Breast epithelium (tissue), 4 donors: ENCODE measurements at places on chromosomes 16 and 17.
A peak's percentile ranks its signal among the peaks of the same experiment; 100 is the strongest.

DNA sequence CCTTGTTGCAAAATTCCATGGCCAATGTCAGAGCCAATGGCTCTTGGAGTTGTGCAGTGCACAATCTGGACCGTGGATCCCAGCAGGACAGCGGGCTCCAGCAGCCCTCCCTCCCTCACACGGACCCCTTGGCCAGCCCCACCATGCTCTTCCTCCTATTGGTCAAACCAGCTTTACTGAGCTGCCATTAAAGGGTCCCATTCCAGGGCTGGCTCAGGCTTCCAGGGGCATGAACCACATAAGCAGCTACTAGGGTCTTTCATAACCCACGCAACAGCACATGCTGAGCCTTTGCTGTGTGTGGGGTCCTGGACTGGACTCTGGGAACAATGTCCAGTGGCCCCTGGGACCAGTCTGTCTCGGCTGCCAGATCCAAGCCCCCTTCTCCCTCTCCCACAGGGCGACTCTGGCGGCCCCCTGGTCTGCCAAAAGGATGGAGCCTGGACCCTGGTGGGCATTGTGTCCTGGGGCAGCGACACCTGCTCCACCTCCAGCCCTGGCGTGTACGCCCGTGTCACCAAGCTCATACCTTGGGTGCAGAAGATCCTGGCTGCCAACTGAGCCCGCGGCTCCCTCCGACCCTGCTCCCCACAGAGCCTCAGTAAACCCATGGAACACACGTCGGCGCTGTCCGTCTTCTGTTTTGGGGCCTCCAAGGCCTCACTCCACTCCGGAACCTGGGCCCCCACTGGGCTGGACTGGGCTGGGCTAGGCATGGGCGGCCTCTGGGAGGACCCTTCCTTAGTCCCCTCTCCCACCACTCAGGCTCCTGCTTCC is 5.7 kb downstream of the CTRB1 start:
- no peak for DNase-seq

- DNase-seq, result no peak
Measured at GRCh38 chr17:78176548-78177025, 8.2 kb downstream of the SYNGR2 start.

GRCh38 chr17:59492091-59492451 is 73.3 kb upstream of the DHX40 start:
- DNase-seq, result no peak

DNA sequence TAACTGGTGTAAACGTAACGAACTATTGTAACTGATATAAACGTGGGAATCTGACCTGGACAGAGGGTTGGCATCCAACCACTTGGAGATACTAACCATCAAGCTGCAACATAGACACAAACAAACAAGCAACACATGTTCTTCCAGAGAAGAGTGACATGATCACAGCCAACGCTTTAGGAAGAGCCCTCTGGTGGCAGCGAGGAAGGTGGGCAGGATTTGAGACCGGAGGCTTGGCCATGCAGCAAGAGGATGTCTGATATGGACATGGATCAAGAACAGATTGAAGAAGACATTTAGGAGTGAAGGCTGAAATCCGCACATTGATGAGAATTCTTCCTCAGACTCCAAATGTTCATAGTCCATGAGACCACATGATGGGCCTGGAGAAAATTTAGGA is 40.3 kb upstream of the TNRC6A start:
- no peak for DNase-seq

DNA sequence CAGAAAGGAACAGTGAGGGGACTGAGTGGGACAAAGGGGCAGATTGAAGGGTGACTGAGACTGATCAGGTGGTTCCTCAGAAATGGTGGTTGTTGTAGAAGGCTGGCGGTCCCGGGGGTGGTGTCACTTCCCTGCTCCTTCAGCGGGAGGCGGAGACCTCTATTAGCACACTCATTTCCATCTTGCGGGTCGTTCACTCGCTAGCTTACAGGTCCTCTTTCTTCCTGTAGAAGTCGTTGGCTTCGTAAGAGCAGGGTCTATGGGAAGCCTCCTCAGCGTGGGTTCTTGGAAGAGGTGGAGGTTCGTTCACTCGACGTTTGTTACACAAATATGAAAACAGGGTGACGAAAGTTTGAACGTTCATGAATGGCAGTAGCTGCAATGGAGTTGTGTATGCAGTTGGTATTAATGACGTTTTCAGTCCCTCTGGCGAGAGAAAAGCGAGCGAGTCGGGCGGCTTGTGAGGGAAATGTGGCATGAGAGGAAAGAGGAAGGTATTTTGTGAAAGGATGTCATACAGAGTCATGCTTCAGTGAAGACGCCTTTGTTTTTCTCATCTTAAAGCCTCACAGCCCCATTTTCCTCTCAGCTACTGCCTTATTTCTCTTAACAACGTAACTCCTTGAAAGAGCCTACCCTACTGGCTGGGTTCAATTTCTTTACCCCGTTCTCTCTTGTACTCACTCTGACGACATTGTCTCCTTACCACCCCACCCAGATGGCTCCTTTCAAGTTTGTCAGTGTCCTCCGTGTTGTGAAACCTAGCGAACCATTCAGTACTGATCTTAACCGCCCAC is 667 bp downstream of the EFCAB13 start:
- DNase-seq, result peak; percentile 66

- DNase-seq, result no peak
Measured at GRCh38 chr17:2178798-2179501, 124.0 kb downstream of the HIC1 start.

DNA sequence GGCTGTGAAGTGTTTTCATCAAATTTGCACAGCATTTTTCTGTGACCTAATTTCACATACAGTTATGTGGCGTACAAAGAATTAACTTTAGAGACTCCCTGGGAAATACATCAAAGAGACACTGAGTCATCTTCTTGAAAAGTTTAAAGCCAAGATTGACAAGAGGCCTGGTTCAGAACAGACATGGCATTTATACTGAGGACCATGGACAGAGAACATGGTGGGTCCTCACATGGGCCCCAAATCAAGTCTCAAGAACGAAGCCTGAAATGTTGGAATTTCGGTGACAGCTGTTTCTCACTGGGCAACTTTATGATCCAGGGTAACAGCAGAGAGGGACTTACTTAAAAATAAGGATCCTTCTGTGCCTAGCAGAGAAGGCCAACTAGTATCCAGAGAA is 311.5 kb upstream of the KCNJ16 start:
- no peak for DNase-seq

DNA sequence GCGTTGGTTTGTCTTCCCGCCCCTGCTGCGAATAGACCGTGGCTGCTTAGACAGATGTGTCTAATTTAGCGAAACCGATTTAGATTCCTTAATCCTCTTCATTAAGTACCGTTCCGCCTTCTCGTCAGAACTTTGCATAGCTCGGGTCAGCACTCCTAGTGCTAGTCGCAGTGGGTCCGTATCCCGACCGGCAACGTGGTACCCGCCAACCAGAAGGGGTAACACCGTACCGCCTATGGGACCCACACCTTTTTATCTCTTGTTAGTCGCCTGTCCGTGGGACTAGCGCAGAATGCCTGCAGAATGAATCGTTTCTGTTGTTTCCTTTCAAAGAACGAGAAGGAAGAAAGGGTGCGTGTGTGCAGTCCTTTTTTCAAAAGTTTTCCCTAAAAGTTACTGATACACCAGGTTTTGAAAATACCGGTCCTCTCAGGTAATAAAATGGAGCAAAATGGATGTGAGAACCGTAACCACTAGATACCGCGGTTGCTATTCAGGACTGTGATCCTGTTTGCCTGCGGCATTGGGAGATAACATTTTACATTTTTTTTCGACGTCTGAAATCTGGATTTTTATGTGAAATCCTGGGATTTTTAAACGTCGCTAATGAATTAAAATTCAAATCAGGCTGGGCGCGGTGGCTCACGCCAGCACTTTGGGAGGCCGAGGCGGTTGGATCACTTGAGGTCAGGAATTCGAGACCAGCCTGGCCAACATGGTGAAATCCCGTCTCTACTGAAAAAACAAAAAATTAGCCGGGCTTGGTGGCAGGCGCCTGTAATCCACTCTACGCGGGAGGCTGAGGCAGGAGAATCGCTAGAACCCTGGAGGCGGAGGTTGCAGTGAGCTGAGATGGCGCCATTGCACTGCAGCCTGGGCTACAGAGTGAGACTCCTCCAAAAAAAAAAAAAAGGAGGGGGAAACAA is 998 bp upstream of the SRSF1 start:
- no peak for DNase-seq

DNA sequence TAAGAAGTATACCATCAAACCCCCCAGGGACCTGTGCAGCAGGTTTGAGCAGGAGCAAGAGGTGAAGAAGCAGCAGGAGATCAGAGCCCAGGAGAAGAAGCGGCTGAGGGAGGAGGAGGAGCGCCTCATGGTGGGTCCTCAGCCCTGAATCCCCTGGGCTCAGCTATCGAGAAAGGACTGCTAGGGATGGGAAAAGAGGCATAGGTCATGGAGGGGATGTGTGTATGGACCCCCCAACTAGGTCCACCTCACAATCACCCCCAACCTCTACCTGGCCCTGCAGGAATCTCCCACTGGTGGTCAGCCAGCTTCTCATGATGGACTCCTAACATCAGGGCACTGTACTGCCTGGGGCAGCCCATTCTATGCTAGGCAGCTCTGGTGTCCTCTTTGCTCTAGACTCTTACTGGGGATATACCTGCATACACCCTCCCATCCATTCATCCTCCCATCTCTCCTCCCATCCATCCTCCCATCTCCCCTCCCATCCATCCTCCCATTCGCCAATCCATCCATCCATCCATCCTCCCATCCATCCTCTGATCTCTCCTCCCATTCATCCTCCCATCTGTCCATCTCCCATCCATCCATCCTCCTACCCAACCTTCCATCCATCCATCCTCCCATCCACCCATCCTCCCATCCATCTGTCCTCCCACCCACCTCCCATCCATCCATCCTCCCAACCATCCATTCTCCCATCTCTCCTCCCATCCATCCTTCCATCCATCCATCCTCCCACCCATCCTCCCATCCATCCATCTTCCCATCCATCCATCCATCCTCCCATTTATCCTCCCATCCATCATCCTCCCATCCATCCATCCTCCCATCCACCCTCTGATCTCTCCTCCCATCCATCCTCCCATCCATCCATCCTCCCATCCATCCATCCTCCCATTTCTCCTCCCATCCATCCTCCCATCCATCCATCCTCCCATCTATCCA is 10.6 kb downstream of the DRC7 start:
- no peak for DNase-seq

GRCh38 chr17:46043606-46044005 is 44.6 kb downstream of the STH start:
- no peak for DNase-seq

- no peak for DNase-seq
Measured at GRCh38 chr17:36515837-36516236, 18.8 kb downstream of the MYO19 start.

DNA sequence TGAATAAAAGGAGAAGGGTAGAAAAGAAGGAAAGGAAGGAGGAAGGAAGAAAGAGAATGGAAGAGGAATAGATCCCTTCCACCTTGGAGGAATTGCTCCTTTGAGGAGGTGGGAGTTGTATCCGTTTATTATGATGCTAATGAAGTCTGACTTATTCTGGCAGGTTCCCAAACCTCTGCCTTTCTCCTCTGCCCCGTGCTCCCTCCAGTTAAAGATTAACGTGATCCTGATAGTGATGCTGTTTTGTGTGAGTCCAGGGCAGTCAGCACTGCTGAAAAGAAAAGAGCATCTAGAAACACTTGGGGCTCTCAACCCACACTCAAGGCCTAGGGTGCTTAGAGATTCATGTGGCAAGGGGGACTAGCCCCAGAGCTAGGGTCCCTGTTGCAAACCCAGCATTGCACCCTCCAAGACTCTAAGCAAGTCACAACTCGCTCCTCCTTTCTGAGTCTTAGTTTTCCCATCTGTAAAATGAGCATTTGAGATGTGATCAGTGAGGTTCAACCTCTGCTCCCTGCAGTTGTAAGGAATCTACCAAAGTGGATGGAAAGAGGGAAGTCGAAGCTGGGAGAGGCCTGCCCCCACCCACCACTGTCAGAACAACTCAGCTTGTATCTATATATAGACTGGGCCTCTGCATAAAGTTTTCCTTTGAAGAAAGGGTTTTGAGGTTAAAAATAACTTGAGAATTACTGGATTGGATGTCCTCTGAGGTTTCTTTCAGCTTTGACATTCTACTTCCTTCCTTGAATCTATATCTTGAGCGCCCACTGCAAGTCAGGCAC is 46.9 kb upstream of the TMEM132E start:
- DNase-seq, result no peak

DNA sequence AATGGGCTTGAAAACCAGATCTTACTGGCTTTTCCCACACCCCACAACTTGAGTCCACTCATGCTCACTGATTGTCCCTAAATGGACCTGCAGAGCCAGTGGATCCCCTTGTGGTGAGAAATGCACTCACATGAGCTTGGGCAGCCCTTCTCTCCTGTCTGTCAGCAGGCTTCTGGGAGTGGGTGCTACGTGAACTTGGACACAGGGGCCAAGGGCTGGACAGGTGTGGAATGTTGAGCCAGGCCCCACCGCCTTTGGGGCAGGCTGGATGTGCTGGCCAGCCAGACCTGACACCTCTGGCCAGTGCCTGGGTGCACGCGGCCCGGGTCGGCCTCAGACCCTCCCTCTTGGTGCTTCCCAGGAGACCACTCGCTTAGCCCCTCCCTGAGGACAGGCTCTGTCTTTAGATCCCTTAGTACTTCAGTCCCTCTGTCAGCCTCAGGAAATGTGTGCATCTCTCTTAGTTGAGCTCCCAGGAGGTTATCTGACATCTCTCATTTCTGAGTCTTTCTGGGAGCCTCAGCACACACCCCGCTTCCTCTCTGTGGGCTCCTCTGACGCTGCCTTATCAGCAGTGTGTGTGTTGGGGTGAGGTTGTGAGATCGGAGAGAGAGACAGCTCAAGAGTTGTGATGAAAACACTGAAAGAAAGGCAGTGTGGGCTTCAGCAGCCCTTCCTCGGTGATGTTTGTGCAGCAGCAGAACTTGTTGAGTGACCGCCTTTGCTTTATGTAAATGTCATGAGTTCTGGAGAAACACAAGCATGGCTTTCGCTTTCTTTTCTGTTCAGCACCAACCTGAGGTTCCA is 117.0 kb downstream of the RAB11FIP4 start:
- no peak for DNase-seq

- no peak for DNase-seq
Measured at GRCh38 chr17:13665872-13666635, 64.3 kb upstream of the HS3ST3A1 start.

DNA sequence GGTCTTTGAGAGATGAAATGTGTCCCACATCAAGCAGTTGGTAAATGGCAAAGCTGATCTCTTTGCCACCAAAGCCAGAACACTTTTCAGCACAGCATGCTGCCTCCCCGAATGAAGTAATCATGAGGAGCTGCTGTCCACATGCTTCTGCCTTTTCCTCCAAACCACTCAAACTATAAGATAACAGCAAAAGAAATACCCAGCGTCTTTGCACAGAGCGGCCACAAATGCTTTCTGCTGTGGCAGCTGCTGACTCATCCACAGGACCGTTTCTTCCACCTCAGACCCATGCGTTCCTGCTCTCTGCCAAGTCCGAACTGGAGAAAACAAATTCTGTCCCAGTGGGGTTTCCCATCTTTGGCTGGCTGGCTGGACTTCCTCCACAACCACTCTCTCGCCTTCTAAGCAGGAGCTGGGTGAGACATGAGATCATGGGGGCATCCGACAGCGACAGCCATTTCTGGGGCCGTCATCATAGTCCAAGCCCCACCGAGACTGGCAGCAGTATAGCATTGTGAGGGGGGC is 27.1 kb downstream of the TBC1D3B start:
- no peak for DNase-seq

- DNase-seq, result no peak
Measured at GRCh38 chr16:88632587-88632930, 5.8 kb upstream of the IL17C start.
